Daoy (cell line): ENCODE measurements at places on chromosomes 6 and 20. TPM values are rescaled to one million over a fixed set of nuclear protein-coding genes. Genes with fewer than 3 reads are reported as not detected.
A peak's percentile ranks its signal among the peaks of the same experiment; 100 is the strongest.

DNA sequence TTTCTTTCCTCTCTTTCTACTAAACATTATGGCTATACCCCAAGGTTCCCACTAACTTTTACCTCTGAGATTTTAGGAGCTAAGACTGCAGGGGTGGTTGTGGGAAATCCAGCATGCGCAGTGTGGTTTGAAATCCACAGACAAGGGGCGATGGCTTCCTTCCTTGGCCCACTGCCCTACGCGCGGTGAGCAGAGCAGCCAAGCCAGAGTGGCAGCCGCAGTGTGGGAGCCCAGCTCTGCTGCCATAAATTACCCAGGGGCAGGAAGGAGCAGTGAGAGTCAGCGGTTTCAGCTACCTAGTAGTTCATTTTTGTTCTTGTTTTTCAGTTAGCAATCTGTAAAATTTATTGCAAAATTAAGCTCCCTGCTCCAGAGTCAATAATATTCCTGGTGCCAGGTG lies 101.4 kb downstream of the BMP2 start:
- peak; percentile 13 for DNase-seq

DNA sequence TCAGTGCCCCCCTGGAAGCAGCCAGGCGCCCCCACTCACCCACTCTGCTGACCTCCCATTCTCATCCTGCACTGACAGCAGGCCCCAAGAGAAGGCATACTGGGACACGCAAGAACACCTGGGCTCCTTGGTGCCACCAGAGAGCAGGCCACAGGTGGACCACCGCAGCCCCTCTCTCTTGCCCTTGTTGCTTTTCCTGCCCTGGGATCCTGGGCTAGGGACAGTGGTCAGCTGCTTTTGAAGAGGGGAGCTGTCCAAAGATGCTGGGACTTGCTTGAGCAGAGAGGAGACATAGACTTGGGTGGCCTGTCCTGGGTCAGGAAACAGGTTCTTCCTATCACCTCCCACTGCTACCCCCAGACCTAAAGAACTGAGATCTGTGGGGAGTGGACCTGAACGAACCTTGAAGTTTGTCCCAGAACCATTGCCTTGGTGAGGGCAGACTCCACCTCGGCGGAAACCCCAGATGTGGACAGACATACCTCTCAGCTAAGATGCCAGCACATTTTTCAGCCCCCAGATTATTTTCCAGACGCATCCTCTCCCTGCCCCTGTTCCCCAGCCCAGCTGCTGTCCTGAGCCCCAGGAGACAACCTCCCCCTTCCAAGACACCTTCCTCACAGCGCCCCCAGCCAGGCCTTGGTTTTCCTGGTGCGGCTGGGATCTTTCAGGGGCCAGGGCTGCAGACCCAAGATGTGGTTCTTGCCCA lies 1.1 kb downstream of the GLP1R start:
- no peak for DNase-seq

GRCh38 chr6:24760210-24760609 lies 14.5 kb upstream of the GMNN start:
- no peak for DNase-seq

DNA sequence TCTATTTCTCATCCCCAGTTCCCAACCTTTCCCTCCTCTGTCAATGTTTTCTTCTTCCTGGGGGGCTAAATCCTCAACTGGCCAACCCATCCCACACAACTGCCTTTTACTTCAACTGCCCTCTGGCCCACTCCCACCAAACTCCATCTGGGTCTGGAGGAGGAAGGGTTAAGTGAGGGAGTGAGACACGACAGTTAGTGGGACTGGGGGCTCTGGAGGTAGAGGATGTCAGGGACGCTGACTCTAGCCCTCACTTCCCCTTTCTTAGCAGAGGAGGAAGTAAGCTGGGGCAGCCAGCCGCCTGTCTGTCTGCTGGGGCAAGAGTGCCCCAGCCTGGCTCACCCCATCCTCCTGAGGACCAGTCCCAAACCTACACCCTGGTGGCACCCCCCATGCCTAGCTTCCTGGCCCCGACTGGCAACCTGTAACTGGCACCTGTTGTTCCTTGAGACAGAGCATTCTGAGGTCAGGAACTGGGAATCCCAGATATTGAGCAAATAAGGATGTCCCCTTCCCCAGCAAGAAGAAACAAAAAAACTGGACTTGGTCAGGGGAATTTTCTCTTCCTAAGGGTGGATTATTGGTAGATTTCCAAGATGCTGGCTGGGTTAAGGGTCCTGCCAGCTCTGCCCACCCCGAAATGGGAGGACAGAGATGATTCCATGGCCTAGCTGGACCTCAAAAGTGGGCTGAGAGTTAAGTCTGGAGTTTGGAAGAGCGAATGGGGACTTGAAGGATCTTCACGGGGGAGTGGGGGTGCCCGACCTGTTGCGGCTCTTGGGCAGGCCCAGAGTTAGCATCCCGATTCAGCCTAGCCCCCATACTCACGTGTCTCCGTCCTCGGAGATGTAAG lies 971 bp downstream of the NFKBIE start:
- DNase-seq, result peak; percentile 40

GRCh38 chr20:4763723-4764510 lies 42.2 kb downstream of the PRND start:
- no peak for DNase-seq

- DNase-seq, result no peak
Observed at GRCh38 chr20:33362898-33363297, 38.4 kb downstream of the CDK5RAP1 start.

DNA sequence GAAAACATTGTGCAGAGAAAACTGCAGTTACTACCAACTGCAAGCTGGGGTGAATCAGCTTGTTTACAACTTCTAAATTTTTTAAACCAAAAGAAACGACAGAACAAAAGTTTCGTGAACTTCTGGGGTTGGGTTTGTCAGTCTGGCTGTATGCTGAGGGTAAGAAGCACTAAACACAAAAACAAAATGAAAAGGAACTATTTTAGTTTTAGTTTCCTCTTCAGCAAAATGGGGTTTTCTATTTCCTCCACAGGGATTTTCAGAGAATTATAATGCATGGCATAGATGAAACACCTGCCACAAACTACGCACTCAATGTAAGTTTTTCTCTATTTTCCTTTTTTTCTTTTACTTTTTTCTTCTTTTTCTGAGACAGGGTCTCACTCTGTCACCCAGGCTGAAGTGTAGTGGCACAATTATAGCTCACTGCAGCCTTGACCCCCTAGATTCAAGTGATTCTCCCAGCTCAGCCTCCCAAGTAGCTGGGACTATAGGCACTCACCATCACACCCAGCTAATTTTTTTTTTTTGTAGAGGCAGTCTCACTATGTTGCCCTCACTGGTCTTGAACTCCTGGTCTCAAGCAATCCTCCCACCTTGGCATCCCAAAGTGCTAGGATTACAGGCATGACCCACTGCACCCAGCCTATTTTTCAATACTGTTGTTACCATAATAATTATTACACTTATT lies 40.6 kb downstream of the CGA start:
- DNase-seq, result no peak

GRCh38 chr6:152984513-152984872 lies 1.7 kb upstream of the FBXO5 start:
- DNase-seq, result peak; percentile 24

DNA sequence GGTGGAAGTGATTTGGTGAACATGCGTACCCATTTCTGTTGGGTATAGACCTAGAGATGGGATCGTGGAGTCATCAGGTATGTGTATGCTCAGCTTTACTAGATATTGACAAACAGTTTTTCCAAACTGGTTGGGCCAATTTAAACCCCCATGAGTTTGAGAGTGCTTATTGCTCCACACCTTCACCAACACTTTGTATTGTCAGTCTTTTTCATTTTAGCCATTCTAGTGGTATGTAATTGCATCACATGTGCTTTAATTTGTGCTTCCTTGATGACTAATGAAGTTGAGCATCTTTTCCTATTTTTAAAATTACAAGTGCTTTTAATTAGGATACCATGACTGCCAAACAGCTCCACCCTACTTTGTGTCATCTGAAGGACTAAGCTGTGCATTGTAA lies 158.9 kb upstream of the AKIRIN2 start:
- DNase-seq, result no peak

DNA sequence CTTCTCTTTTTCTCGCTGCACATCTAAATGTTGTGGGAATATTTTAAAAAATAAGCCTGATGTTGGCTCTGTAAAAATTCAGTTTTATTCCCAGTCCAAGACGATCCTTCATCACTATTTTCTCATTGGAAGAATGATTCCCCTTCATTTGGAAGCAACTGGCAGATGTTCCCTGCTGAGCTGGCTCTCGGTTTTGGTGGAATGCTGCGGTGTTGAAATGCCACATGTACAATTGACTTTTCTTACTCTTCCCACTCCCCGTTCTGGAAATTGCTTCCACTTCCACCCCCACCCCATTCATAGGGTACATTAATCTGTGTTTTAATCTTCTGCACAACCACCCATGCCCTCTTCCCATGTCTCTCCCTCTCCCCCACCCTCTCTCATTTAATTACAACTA lies 496.3 kb upstream of the MAP3K7 start:
- DNase-seq, result no peak

DNA sequence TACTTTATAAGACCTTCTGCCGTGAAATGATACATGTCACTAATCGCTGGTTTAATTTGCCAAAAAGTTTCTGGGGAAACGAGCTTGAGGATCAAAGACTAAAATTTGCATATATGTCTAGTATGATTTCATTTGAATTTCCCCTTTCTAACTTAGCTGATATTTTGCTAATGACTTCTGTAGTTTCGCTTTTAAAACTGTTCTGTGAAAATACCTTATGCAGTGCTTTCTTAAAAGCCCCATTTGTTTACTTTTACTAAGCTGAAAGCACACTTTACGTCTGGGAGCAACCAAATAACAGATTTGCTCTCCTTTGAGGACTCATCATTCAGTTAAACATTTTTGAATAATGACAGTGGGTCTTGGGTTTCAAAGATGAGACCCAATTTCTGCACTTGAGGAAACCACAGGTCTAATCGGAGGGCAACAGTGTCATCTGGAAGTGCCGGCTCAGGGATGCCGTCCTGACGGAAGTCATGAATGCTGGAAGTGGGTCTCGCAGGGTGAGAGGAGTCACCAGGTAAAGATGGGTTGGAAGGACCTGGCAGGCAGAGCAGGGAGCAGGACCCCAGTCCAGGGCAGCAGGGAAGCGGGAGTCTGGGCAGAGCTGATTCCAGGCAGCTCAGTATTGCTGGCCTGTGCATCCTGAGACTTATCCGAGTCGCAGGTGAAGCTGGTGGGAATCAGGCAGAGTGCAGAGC lies 33.2 kb downstream of the PLEKHG1 start:
- DNase-seq, result no peak

DNA sequence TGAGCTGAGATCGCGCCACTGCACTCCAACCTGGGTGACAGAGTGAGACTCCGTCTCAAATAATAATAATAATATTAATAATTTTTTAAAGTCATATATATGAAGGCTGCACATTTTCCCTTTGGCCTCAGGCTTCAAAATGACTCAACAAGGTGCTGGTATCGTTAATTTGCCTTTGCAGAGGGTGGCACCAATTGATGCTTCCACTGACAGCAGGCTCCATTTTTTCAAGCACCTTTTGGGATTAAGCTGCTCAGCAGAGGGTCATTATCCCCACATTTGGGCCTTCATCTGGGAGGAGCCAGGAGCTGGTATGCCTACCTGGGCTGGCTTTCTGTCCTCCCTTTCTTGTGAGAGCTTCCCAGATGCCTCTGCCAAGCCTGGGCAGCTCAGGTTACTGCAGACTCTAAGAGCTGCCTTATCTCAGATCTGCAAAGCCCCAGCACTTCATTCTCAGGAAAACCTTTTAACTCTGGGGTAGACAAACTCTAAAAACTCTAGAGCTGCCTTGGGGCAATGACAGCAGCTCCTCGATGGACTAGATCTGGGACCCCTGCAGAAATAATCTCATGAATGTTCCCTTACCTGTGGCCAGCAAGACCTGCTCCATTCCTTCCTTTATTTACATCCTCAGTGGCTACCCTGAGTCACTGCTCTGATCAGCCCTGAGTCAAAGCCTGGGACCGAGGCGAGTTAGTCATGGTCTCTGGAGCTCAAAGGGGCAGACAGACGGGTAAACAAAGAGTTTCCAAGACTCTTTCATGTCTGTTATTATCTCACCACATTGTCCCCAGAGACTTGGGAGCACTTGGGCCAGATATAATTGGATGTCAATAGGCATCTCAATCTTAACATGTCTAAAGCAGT lies 80.0 kb upstream of the EYA2 start:
- peak; percentile 94 for DNase-seq

DNA sequence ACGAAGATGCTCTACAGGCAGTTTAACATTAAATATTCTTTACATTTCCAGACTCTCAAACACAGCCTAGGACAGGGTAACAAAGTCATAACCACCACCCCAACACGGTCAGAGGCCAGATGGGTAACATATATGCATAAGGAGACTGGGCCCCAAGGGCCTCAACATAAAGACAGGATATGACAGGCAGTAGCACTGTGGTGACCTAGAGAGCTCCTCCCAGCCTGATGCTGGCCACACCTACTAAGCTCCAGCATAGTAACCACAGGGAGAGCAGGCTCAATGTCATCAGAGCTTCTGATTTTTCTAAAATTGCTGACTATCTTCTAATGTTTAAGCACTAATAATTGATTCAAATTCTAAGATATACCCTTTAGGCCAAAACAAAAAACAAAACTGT lies 21.7 kb downstream of the SMLR1 start:
- DNase-seq, result peak; percentile 23

- no peak for DNase-seq
Observed at GRCh38 chr6:30158475-30159040, 2.5 kb downstream of the TRIM10 start.

GRCh38 chr6:44804016-44804415 lies 416.5 kb downstream of the CDC5L start:
- no peak for DNase-seq

- peak; percentile 86 for DNase-seq
Observed at GRCh38 chr20:41631826-41632225, 13.6 kb upstream of the CHD6 start.

GRCh38 chr20:57481281-57481711 lies 43.6 kb downstream of the CTCFL start:
- DNase-seq, result no peak

- peak; percentile 17 for DNase-seq
Observed at GRCh38 chr20:408843-409696, 971 bp downstream of the RBCK1 start.

DNA sequence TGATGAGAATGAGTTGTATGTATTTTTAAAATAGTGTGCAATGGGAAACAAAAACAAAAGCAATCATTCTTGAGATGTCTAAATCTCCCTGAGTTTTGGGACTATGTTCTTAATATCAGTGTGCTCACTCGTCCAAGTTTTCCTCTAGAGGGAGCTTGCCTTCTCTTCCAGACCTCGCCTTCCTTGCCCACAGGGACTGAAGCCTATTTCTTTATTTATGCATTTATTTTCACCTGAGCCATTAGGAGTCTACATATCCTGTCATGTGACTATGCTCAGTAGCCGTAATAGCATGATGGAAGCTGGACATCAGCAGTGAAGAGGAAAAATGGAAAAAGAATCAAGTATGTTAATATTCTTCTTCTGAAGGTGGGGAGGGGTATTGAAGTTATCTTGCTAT lies 131.2 kb downstream of the SH3BGRL2 start:
- no peak for DNase-seq

- peak; percentile 30 for DNase-seq
Observed at GRCh38 chr20:22601361-22602141, 17.2 kb upstream of the FOXA2 start.

GRCh38 chr20:54048481-54048880 lies 21.9 kb downstream of the BCAS1 start:
- no peak for DNase-seq

GRCh38 chr6:148747471-148748165 lies 788 bp downstream of the UST start:
- peak; percentile 76 for DNase-seq

The SLC35F1 gene
- total RNA-seq, result 0.17 and 0.77 TPM in 2 replicates

The FRMD1 gene
- total RNA-seq, result 0.03 TPM in 1 of 2 replicates, not detected in the other

The SPTLC3 gene
- 2.1 and 10.0 TPM in 2 replicates for total RNA-seq

The UBD gene
- 2.8 and 10.1 TPM in 2 replicates for total RNA-seq

The SNPH gene
- total RNA-seq, result 1.6 and 3.0 TPM in 2 replicates

The CST4 gene
- total RNA-seq, result not detected in 2 replicates

The FKBP1C gene
- 0.21 TPM in 1 of 2 replicates, not detected in the other for total RNA-seq

The CYP24A1 gene
- 0.46 and 1.0 TPM in 2 replicates for total RNA-seq

The GFOD1 gene
- 4.5 and 6.3 TPM in 2 replicates for total RNA-seq

The TGM3 gene
- total RNA-seq, result 0.06 TPM in 1 of 2 replicates, not detected in the other

The IRAK1BP1 gene
- 4.0 and 6.7 TPM in 2 replicates for total RNA-seq
